ENCODE measurements at places on chromosomes 12 and 14.

DNA sequence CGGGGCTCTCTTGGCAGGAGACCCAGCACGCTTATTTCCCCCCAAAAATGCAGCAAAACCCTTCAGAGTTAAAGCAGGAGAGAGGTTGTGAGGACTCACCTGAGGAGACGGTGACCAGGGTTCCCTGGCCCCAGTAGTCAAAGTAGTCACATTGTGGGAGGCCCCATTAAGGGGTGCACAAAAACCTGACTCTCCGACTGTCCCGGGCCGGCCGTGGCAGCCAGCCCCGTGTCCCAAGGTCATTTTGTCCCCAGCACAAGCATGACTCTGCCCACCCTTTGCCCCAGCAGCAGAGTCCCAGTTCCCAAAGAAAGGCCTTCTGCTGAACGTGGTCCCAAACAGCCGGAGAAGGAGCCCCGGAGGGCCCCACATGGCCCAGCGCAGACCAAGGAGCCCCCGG is 337.7 kb downstream of the TMEM121 start:
- DNase-seq, result no peak

GRCh38 chr14:33287189-33287588 is 348.5 kb downstream of the NPAS3 start:
- DNase-seq, result no peak

- no peak for DNase-seq
Measured at GRCh38 chr12:65863972-65864371, 39.7 kb downstream of the HMGA2 start.

GRCh38 chr14:29290441-29290840 is 523.9 kb downstream of the FOXG1 start:
- DNase-seq, result no peak

DNA sequence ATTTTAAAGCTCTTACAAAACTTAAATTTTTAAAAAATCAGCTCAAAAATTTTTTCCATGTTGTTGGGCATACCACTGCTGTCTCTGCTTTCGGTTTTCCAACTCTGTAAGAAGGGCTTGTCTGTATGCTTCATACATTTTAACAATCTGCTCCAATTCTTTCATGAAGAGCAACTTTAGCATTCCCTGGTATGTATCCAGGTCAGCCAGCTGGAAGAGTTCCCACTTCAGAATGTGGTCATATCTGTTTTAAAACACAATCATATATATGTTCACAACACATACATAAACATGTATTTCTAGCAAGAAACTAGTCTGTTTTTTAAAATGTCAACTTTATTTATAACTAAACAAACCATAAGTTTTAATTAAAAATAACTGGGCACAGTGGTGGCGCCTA is 33.0 kb downstream of the SAV1 start:
- no peak for DNase-seq

Data from activated gamma-delta T cell (primary cell).